ENCODE measurements at places on chromosomes 2 and 18. TPM values are rescaled to one million over a fixed set of nuclear protein-coding genes. Genes with fewer than 3 reads are reported as not detected.

- no peak overlapping the region for H3K4me3 ChIP-seq
- no peaks in the 10 kb centered on the region for H3K4me1 ChIP-seq
- no peak for DNase-seq
- no peaks in the 10 kb centered on the region for H3K27me3 ChIP-seq
- no peaks in the 10 kb centered on the region for H3K36me3 ChIP-seq
Observed at GRCh38 chr2:166184789-166185188, 57.0 kb upstream of the SCN1A start.

GRCh38 chr2:18987016-18987415, 371.4 kb downstream of the OSR1 start:
- no peak for DNase-seq
- H3K27me3 ChIP-seq = no peaks in the 10 kb centered on the region
- H3K36me3 ChIP-seq = no peaks in the 10 kb centered on the region
- H3K27ac ChIP-seq = no peak overlapping the region
- H3K4me3 ChIP-seq = no peak overlapping the region
- H3K4me1 ChIP-seq = peaks cover under 1% of the 10 kb centered on the region

DNA sequence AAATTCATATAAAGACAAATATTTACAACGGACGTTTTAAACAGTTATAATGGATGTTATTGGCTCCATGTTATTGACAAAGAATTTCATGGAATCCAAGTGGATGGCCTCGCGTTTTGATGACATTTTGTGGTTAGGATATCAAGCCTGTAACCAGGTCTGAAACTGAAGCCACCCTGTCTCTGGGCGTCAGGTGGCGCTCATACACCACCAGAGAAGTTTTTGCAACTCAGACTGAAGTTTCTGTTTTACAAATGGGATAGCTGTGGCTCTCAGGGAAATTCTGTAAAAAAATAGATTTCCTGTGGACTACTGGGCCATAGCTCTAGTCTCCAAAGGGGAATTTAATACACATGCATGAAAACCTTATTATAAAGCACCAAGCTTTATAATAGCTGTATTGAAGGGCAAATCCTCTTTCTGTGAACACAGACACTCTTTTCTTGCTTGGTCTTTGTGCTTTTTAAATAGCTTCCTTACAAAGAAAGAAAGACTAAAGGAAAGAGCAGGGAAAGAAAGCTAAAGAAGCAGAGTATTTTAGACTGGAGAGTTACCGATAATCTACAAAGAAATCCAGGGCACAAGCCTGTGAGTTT, 86.7 kb downstream of the C18orf54 start:
- DNase-seq = peak; percentile 38
- H3K36me3 ChIP-seq = no peaks in the 10 kb centered on the region
- H3K27me3 ChIP-seq = no peaks in the 10 kb centered on the region
- H3K27ac ChIP-seq = no peak overlapping the region

DNA sequence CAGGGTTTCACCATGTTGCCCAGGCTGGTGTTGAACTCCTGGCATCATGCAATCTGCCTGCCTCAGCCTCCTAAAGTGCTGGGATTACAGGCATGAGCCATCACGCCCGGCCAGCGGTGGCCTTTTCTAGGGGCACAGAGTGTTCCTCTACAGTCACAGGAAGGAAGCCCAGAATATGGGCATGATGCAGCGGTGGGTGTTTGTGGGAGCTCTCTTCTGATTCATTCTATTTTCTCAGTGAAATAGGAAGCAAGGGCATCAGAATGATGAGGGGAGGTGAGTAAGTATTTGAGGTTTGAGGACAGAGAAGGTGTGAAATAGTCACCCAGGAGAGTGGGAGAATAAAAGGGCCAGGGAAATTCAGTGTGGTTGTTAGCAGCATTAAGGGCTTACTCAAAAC, 70.3 kb upstream of the PSME4 start:
- no peaks in the 10 kb centered on the region for H3K4me1 ChIP-seq
- no peak overlapping the region for H3K4me3 ChIP-seq
- H3K27ac ChIP-seq = no peak overlapping the region
- no peaks in the 10 kb centered on the region for H3K36me3 ChIP-seq
- DNase-seq = no peak
- H3K27me3 ChIP-seq = no peaks in the 10 kb centered on the region

DNA sequence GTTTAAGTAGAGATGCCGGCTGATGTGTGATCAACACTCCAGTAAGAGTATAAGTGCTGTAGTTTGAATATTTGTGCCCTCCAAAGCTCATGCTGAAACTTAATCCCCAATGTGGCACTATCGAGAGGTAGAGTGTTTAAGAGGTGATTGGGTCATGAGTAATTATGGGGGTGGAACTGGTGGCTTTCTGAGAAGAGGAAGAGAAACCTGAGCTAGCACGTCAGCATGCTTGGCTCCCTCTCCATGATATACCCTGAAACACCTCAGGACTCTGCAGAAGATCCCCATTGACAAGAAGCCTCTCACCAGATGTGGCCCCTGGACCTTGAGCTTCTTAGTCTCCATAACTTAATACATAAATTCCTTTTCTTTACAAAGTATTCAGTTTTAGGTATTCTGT, 584.8 kb downstream of the TSN start:
- H3K27ac ChIP-seq = no peak overlapping the region
- H3K4me1 ChIP-seq = no peaks in the 10 kb centered on the region
- no peak overlapping the region for H3K4me3 ChIP-seq
- H3K36me3 ChIP-seq = no peaks in the 10 kb centered on the region
- H3K27me3 ChIP-seq = no peaks in the 10 kb centered on the region

DNA sequence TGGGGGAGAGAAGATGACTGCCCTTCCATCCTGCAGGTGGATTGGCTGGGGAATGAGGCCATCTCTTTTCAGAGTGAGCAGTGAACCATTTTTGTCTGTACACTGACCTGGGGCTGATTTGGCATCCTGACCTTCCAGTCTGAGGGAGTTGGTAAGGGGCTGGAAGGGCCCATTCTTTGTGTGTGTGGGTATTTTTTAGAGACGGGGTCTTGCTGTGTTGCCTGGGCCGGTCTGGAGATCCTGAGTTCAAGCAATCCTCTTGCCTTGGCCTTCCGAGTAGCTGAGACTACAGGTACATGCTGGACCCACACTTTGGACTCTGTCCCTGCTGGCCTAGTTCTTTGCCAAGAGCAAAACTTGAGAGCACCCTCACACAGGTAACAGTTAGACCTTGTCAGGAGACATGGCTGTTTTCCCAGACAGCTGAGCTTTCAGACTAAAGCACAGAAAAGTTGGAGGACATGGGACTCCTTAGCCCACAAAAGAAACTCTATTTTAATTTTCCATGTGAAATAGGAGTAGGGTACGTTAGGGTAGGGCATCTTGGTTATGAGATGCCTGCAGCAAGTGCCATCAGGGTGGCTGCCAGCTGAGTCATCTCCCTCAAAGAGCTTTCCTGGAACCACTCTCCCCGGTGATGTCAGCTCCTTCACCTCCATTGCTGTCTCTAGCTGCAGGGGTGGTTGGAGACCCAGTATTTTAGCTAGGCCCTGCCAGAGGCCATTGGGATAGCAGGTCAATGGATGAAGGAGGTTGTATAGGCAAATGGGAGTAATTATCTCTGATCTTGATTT, 60.7 kb downstream of the DGKD start:
- no peaks in the 10 kb centered on the region for H3K36me3 ChIP-seq
- H3K4me3 ChIP-seq = no peak overlapping the region
- H3K4me1 ChIP-seq = peaks cover 21% of the 10 kb centered on the region
- no peaks in the 10 kb centered on the region for H3K27me3 ChIP-seq
- peak; percentile 73 for DNase-seq

GRCh38 chr2:102510791-102511575, 38.0 kb downstream of the SLC9A4 start:
- no peaks in the 10 kb centered on the region for H3K4me1 ChIP-seq
- no peak for DNase-seq
- H3K27me3 ChIP-seq = no peaks in the 10 kb centered on the region
- no peaks in the 10 kb centered on the region for H3K36me3 ChIP-seq
- no peak overlapping the region for H3K4me3 ChIP-seq

DNA sequence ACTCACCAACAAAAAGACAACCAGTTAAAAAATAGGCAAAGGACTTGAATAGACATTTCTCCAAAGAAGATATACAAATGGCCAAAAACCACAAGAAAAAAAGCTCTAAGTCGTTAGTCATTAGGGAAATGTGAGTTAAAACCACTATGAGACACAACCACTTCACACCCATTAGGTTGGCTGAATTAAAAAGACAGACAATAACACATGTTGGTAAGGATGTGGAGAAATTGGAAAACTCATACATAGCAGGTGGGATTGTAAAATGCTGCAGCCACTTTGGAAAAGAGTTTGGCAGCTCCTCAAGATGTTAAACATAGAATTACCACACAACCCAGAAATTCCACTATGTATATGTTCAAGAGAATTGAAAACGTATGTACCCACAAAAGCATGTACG, 117.6 kb upstream of the SPATS2L start:
- no peaks in the 10 kb centered on the region for H3K36me3 ChIP-seq
- no peak overlapping the region for H3K4me3 ChIP-seq
- H3K4me1 ChIP-seq = peaks cover 7% of the 10 kb centered on the region
- H3K27me3 ChIP-seq = no peaks in the 10 kb centered on the region

- H3K27ac ChIP-seq = no peak overlapping the region
- no peaks in the 10 kb centered on the region for H3K36me3 ChIP-seq
- no peak overlapping the region for H3K4me3 ChIP-seq
- no peaks in the 10 kb centered on the region for H3K4me1 ChIP-seq
Observed at GRCh38 chr18:10240973-10241372, 213.5 kb upstream of the APCDD1 start.

- H3K27me3 ChIP-seq = no peaks in the 10 kb centered on the region
- no peaks in the 10 kb centered on the region for H3K4me1 ChIP-seq
- H3K4me3 ChIP-seq = no peak overlapping the region
- DNase-seq = no peak
Observed at GRCh38 chr2:12177455-12178288, 431.2 kb downstream of the LPIN1 start.

DNA sequence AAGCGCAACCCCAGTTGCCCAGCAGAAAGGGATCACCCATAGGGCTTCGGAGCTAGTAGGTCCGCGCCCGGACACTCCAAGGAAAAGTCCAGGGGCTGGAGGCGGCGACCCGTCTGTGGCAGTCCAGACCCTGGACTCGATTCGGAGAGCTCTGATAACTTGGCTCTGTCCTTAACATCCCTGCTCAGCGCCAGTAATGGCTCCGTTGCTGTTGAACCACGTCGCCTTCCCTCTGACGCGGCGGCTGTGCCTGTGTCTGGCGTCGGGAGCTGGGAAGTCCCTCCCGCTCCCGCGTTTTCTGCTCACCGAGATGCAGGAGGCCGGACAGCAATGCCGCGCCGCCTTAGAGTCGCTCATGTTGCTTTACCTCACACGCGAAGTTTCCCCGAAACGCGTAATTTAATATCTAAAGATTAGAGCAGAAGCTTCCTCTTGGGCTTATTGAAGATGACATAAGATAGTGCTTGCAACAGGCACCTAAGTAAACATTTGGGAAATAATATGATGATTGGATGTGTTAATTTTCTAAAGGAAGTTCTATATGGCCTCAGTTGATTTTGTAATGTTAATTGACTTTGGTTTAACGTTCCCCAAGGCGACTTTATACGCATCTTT, 1.3 kb upstream of the ZBTB14 start:
- peak overlapping the region; percentile 70 for H3K4me3 ChIP-seq
- DNase-seq = peak; percentile 76
- H3K4me1 ChIP-seq = no peaks in the 10 kb centered on the region
- H3K27ac ChIP-seq = peak overlapping the region; percentile 93
- H3K36me3 ChIP-seq = no peaks in the 10 kb centered on the region

GRCh38 chr18:79947881-79948610, 3.4 kb downstream of the SLC66A2 start:
- peak overlapping the region; percentile 91 for H3K4me3 ChIP-seq
- peak; percentile 90 for DNase-seq
- peak overlapping the region; percentile 91 for H3K27ac ChIP-seq

- H3K4me3 ChIP-seq = no peak overlapping the region
- no peak for DNase-seq
- no peaks in the 10 kb centered on the region for H3K36me3 ChIP-seq
- no peak overlapping the region for H3K27ac ChIP-seq
Observed at GRCh38 chr2:62785216-62785615, 79.7 kb downstream of the EHBP1 start.

GRCh38 chr2:148218326-148219075, 197.6 kb downstream of the MBD5 start:
- H3K4me1 ChIP-seq = no peaks in the 10 kb centered on the region
- H3K27ac ChIP-seq = no peak overlapping the region
- no peak for DNase-seq
- H3K4me3 ChIP-seq = no peak overlapping the region
- no peaks in the 10 kb centered on the region for H3K36me3 ChIP-seq

DNA sequence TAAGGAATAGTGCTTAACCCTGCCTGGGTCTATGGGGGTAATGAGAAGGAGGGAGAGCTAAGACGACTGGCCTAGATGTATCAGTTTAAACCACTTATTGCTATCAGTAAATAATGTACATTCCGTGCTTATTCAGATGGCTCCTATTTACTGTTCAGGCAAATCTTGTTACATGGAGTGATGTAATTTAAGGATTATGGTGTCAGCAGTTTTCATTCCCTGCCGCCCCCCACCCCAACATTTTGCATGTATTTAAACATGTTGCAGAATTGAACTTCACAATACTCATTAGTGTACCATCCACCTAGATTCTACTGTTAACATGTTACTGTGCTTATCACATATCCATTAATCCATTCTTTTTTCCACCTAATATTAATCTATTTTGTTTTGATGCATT, 11.7 kb downstream of the AGPS start:
- H3K4me1 ChIP-seq = no peaks in the 10 kb centered on the region
- H3K36me3 ChIP-seq = no peaks in the 10 kb centered on the region
- DNase-seq = no peak
- H3K27ac ChIP-seq = no peak overlapping the region
- no peaks in the 10 kb centered on the region for H3K27me3 ChIP-seq

DNA sequence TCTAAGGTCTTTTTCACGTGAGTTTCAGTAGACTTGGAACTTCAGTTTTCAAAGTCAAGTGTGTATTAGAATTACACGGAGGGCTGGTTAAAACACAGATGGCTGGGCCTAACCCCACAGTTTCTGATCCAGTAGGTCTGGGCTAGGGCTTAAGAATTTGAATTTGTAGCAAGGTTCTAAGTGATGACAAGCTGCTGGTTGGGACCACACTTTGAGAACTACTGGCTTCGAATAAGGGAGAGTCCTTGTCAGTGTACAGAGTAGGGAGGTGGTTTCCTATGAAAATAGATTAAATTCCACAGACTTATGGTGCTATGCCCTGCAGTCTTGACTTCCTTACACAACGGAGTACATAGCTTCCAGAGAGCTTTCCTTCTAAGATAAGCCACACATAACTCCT, 4.5 kb downstream of the RHOB start:
- no peaks in the 10 kb centered on the region for H3K4me1 ChIP-seq
- no peak overlapping the region for H3K27ac ChIP-seq
- peaks cover 10% of the 10 kb centered on the region for H3K36me3 ChIP-seq
- H3K27me3 ChIP-seq = no peaks in the 10 kb centered on the region

The PIEZO2 gene
- total RNA-seq = 9.1 TPM

The SRD5A2 gene
- 2.7 TPM for total RNA-seq

The TMEM178A gene
- 0.81 TPM for total RNA-seq

The CRYGC gene
- total RNA-seq = not detected

The C2orf80 gene
- not detected for total RNA-seq

The MYO3B gene
- total RNA-seq = not detected

The ATP5F1A gene
- 287 TPM for total RNA-seq

The PFN4 gene
- 0.66 TPM for total RNA-seq

The STARD6 gene
- total RNA-seq = not detected

The SFT2D3 gene
- total RNA-seq = 3.7 TPM

The KANSL1L gene
- total RNA-seq = 7.6 TPM
